DMS79 (cell line): ENCODE measurements at places on chromosomes 5 and 9.

GRCh38 chr5:115423051-115423450, 121.5 kb downstream of the FEM1C start:
- no peak for DNase-seq

GRCh38 chr9:105191508-105192121, 52.8 kb upstream of the SLC44A1 start:
- DNase-seq, result no peak

GRCh38 chr9:34519321-34520020, 3.3 kb downstream of the ENHO start:
- no peak for DNase-seq

- DNase-seq, result no peak
Observed at GRCh38 chr9:89395931-89396710, 77.8 kb downstream of the SECISBP2 start.

GRCh38 chr5:15587916-15588315, 87.9 kb downstream of the FBXL7 start:
- DNase-seq, result no peak

GRCh38 chr5:126965487-126965886, 64.9 kb downstream of the MARCHF3 start:
- DNase-seq, result no peak

GRCh38 chr5:2466966-2467365, 284.5 kb downstream of the IRX2 start:
- no peak for DNase-seq

DNA sequence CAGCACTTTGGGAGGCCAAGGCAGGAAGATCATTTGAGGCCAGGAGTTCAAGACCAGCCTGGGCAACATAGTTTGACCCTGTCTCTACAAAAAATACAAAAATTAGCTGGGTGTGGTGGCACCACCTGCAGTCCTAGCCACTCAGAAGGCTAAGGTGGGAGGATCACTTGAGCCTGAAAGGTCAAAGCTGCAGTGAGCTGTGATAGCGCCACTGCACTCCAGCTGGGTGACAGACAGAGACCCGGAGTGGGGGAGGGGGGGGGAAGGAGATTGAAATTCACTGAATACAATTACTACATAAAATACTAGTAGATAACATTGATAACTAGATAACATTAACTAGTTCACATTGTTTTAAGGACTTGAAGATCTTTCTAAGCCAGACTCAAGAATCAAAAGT, 345.6 kb downstream of the BNC2 start:
- no peak for DNase-seq

DNA sequence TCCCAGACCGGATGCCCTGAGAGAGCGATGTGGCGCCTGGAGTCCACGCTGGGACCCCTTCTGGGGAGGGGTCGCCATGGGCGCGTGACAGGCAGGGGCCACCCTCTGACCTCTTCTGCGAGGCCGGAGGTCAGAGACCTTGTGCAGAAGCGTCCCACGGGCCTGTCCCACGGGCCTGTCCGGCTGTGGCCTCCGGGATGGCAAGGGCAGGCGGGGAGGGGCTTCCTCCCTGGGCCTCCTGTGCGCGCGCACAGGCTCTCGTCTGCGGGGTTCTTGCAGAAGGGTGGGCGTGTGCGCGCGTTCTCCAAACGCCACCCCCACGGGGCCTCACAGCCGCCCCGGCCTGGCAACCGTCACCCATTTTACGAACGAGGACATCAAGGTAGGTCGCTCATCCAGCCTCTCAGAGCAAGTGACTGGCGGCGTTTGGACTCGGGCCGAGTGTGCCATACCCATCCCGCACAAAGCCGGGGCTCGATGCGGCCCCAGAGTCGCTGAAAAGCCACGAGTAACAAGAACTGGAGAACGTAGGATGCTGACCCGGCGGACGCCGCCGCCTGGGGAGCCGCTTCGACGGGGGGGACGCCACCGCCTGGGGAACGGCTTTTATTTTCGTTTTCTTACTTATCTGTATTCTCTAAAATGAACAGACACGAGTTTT, 897 bp downstream of the AHRR start:
- DNase-seq, result no peak

GRCh38 chr9:133956520-133957076, 35.5 kb downstream of the VAV2 start:
- no peak for DNase-seq

GRCh38 chr5:90066920-90067319, 342.6 kb downstream of the CETN3 start:
- no peak for DNase-seq

DNA sequence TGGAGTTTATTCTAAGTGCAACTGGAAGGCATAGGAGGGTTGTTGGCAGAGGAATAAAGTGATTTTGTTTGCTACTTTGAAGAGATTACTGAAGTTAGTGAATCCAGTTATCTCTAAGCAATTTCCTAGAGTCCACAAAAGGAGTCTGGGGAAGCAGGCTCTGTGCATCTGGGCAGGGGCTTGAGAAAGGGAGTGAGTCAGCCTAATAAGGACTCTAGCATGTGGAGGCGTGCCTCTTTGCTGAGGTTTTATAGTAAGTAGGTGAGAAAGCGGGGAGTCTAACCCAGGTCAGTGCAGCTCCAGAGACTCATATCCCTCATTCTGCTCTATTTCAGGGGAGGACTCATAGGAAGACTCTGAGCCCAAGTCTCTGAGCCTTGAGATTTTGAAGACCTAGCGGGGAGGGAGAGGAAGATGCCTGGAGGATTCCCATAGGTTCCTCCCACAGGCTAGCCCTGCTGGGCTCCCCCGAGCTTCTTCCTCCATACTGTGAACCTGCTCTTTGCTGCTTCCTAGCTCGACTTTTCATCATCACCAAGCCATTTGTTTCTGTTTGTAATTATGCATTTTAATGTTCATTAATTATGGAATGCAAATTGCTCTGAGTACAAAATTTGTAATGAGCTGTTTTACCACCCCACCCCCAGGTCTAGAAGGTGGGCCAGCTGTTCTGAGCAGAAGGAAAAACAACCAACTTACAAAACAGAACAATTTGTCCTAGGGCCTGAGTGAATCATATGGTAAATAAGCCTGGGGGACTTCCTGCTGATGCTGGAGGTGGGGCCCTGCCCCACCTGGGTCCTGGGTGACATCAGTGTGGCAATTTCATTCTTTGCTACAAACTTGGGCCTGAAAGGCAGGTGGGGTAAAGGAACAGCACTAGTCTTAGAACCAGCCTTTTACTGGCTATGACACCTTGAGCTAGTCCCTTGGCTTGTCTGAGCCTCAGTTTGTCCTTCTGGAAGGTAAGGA, 150.2 kb downstream of the TRIM32 start:
- DNase-seq, result no peak

DNA sequence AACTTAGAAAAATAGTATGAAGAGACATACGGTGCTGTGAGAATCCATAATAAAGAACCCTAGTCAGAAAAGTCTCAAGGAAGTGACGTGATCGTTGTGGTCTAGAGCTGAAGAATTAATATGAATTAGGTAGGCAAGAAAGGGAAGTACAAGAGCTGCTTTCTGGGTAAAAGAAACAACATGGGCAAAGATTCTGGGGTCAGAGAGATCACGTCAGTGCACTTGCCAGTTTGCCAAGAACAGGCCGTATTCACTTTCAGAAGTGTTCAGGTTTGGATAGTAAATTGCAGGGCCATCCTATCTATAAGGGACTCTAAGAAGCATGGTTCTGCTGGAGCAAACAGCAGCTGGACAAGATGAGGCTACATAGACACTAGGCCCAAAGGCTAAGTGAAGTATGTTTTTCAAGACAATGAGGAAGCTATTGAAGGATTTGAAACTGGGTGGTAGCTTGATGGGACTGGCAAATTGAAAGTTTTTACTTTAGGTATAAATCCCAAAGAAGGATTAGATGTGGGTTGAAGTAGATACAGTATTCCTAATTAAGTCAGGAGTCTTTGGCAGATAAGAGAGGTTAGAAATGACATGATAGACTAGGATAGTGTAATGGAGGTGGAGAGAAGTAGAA, 4.8 kb upstream of the CHD1 start:
- DNase-seq, result no peak

GRCh38 chr5:68084396-68084795, 131.2 kb upstream of the PIK3R1 start:
- no peak for DNase-seq

- peak; percentile 32 for DNase-seq
Observed at GRCh38 chr9:12776513-12777055, 1.8 kb downstream of the LURAP1L start.

GRCh38 chr5:85049020-85049419, 664.3 kb upstream of the EDIL3 start:
- DNase-seq, result no peak

- no peak for DNase-seq
Observed at GRCh38 chr9:127204771-127205470, 59.7 kb upstream of the GARNL3 start.

DNA sequence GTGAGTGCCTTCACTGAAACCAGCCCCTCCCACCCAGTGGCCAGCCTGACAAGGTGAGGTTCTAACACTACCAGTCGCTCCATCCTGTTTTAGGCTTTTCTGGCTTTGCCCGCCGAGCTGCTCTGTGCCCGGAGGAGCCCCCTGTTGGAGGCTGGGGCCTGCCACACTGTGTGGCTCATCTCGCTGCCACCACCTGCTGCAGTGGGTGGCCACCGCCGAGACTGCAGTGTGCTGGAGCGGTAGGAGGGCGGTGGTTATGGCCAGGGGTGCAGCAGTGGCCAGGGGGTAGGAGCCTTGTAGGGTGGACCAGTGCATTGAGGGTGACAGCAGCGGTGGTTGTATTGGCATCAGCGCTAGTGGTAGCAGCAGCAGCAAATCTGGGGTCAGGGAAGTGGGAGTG, 74.7 kb upstream of the PCAT7 start:
- DNase-seq, result no peak

GRCh38 chr5:80217667-80218066, 38.2 kb downstream of the SERINC5 start:
- DNase-seq, result peak; percentile 24

GRCh38 chr5:142769251-142769792, 855 bp upstream of the ARHGAP26 start:
- no peak for DNase-seq

GRCh38 chr9:87622923-87623322, 103.0 kb upstream of the CTSL start:
- DNase-seq, result no peak

GRCh38 chr9:91572044-91572443, 148.4 kb upstream of the NFIL3 start:
- no peak for DNase-seq

DNA sequence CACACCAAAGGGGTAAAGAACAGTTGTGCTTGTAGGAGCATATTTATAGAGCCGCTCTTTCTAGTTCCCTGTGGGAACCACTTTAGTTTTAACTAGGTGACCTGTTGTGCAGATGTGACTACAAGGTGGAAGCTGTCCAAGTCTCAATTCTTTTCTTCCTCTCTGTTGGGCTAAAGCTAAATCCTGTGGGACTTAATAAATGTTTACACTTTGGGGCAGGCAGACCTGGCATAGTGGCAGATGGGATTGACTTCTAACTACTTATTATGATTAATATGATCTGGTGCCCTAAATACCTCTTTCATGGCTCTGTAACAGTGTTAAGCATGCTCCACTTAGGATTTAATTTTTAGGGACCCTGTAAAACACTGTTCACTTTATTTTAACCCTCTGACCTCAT, 265.3 kb downstream of the KCTD16 start:
- peak; percentile 8 for DNase-seq

DNA sequence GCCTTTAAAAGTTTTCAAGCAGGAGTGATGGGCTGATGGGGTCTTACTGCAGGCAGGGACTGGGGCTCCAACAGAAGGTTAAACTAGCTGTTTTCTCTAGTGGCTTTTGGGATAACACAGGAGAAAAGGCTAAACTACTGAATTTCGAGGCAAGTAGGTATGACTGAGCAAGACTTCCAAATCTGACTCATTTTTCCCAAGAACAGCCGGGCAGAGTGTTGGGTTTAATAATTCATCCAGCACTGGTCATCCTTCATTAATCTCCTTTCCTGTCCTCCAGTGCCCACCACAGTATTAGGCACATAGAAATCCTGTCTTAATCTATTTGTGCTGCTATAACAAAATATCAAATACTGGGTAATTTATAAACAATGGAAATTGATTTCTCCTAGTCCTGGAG, 20.5 kb downstream of the MSX2 start:
- DNase-seq, result no peak

DNA sequence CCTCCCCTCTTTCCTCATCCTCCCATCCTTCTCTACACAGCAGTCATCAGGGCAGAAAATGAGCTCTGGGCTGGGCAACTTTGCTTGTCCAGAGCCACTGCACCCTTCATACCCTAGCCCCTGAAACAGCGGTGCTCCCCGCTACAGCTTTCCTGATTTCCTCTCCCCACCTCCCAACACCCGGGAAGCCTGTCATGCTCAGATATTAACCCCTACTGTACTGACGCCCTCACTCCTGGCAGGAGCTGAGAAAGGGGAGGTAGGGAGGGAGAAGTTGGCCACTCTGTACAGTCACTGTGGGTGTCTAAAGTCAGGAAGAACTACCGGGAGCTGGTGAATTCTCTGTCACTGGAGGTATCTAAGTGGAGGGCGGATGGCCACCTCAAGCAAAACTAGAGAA, 782 bp downstream of the CAMK2A start:
- no peak for DNase-seq
